ENCODE measurements at places on chromosomes 2 and 18. TPM values are rescaled to one million over a fixed set of nuclear protein-coding genes. Genes with fewer than 3 reads are reported as not detected.

The CFAP221 gene
- not detected for total RNA-seq

The MXD1 gene
- total RNA-seq: 5.5 TPM

The CHRNG gene
- not detected for total RNA-seq

The NOL4 gene
- 0.65 TPM for total RNA-seq

The ADD2 gene
- not detected for total RNA-seq

The SEC11C gene
- total RNA-seq: 19.5 TPM

The RAPGEF4 gene
- total RNA-seq: 1.3 TPM

The ZBTB7C gene
- total RNA-seq: not detected

All from placental epithelial cell (primary cell).